Posterior vena cava (tissue), 2 donors: ENCODE measurements at places on chromosomes 12 and 14. TPM values are rescaled to one million over a fixed set of nuclear protein-coding genes. Genes with fewer than 3 reads are reported as not detected.

Gene PIWIL1
- not detected for total RNA-seq

Gene PTGER2
- total RNA-seq = 5.3 TPM

Gene HCAR2
- not detected for total RNA-seq

Gene AGAP2
- 2.2 TPM for total RNA-seq

Gene PLEK2
- total RNA-seq = 2.0 TPM

Gene RNU4-1
- 5,081 TPM for total RNA-seq

Gene TCL1B
- total RNA-seq = not detected

Gene DENND5B
- 19.7 TPM for total RNA-seq

Gene IGF1
- 391 TPM for total RNA-seq

Gene LALBA
- not detected for total RNA-seq

Gene MSRB3
- 299 TPM for total RNA-seq

Gene AMIGO2
- total RNA-seq = 38.1 TPM

Gene DPPA3
- not detected for total RNA-seq

Gene NYNRIN
- total RNA-seq = 15.1 TPM

Gene LMO3
- 80.4 TPM for total RNA-seq

Gene KRT85
- total RNA-seq = not detected

Gene OR5AU1
- total RNA-seq = not detected

Gene AKAP6
- 33.5 TPM for total RNA-seq

Gene VRTN
- not detected for total RNA-seq

Gene LRFN5
- 0.74 TPM for total RNA-seq

Gene AKAP5
- total RNA-seq = 3.1 TPM

Gene C12orf56
- not detected for total RNA-seq

Gene LHX5
- not detected for total RNA-seq

Gene SLC5A8
- not detected for total RNA-seq

Gene B4GALNT3
- total RNA-seq = 5.0 TPM

Gene SLC25A47
- not detected for total RNA-seq

Gene KRT73
- not detected for total RNA-seq

Gene RTL1
- not detected for total RNA-seq
